Breast epithelium (tissue), 4 donors: ENCODE measurements at places on chromosomes 16 and 17. TPM values are rescaled to one million over a fixed set of nuclear protein-coding genes. Genes with fewer than 3 reads are reported as not detected.

Gene TMEM204
- 34.1 TPM for total RNA-seq

GRCh38 chr17:38710985-38711384 is 5.9 kb downstream of the MLLT6 start:
- H3K4me1 ChIP-seq: no peaks in the 10 kb centered on the region
- H3K4me3 ChIP-seq: no peak overlapping the region
- no peak overlapping the region for H3K27ac ChIP-seq
- no peak for DNase-seq
- H3K27me3 ChIP-seq: no peaks in the 10 kb centered on the region

Gene KRT33A
- not detected for total RNA-seq

Gene RAB37
- total RNA-seq: 2.1 TPM

GRCh38 chr17:149231-149630 is 11.9 kb downstream of the SCGB1C2 start:
- no peaks in the 10 kb centered on the region for H3K27me3 ChIP-seq
- no peak overlapping the region for H3K27ac ChIP-seq
- H3K36me3 ChIP-seq: no peaks in the 10 kb centered on the region
- no peaks in the 10 kb centered on the region for H3K4me1 ChIP-seq
- DNase-seq: no peak

GRCh38 chr16:26731729-26732128 is 335.0 kb upstream of the C16orf82 start:
- no peaks in the 10 kb centered on the region for H3K27me3 ChIP-seq
- DNase-seq: no peak
- H3K36me3 ChIP-seq: no peaks in the 10 kb centered on the region
- H3K4me3 ChIP-seq: no peak overlapping the region
- no peaks in the 10 kb centered on the region for H3K4me1 ChIP-seq
- no peak overlapping the region for H3K27ac ChIP-seq

DNA sequence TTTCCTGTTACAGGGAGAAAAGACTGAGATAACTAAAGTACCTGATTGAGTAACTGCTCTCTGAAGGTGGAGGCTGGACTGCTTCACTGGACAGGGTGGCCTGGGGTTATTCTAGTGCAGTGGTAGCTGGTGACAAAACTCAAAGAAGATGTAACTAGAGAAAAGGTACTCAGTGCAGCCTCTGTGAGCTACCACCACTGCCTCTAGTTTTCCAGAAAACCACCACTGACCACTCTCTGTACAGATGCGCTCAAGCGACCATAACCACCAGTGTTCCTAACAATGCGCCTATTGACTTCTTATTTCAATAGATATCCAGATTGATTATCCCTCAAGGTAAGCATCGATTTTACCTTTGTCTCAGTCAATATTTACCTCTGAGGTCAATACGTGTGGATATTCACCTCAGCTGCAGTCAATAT is 492.2 kb downstream of the WWOX start:
- no peak overlapping the region for H3K4me3 ChIP-seq
- no peaks in the 10 kb centered on the region for H3K4me1 ChIP-seq
- no peaks in the 10 kb centered on the region for H3K27me3 ChIP-seq
- H3K27ac ChIP-seq: no peak overlapping the region

- peak; percentile 75 for DNase-seq
- H3K27me3 ChIP-seq: no peaks in the 10 kb centered on the region
- H3K27ac ChIP-seq: no peak overlapping the region
- no peak overlapping the region for H3K4me3 ChIP-seq
- no peaks in the 10 kb centered on the region for H3K36me3 ChIP-seq
Observed at GRCh38 chr17:81291662-81292061, 3.4 kb downstream of the SLC38A10 start.

GRCh38 chr17:60325730-60326524 is 66.0 kb downstream of the USP32 start:
- H3K36me3 ChIP-seq: no peaks in the 10 kb centered on the region
- DNase-seq: no peak
- H3K27ac ChIP-seq: no peak overlapping the region
- H3K4me3 ChIP-seq: no peak overlapping the region
- H3K4me1 ChIP-seq: no peaks in the 10 kb centered on the region

DNA sequence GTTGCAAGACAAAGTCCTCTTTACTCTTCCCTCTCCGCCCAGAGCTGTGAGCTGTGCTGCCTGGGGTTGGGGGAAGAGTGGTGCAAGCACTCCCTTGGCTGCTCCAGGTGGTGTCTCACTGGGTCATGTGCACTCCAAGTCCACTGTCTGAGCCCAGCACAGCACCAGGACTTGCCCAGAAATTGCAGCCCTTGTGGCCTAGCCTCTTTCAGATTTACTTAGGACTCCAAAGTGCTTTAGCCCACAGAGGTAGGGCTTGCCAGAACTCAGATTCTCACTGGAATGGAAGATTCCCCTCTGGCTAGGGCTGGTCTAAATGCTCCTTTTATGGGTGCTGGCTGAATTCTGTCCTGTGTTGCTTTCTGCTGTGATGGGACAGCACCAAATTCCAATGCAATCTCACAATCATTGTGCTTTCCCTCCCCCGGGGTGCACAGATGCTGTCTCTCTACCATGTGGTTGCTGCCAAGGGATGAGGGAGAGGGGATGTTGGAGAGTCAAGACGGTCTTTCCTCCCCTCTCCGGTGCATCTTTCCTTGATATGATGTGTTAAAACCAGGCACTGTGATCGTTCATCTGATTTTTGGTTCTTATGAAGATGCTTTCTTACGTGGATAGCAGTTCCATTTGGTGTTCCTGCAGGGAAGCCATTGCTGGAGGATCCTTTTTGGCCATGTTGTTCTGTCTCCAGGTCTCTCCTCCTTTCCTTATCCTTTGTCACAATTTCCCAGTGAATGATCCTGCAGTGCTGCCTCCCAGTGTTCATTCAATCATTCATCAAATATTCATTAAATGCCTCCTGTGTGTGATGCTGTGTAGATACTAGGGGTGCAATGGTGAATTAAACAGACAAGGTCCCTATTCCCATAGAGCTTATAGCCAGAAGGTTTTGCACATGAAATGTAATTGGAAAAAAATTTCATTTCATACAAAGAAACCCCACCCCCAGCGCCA is 216.3 kb downstream of the SPECC1 start:
- no peaks in the 10 kb centered on the region for H3K36me3 ChIP-seq
- no peak overlapping the region for H3K4me3 ChIP-seq
- DNase-seq: no peak
- no peaks in the 10 kb centered on the region for H3K4me1 ChIP-seq
- H3K27me3 ChIP-seq: no peaks in the 10 kb centered on the region

DNA sequence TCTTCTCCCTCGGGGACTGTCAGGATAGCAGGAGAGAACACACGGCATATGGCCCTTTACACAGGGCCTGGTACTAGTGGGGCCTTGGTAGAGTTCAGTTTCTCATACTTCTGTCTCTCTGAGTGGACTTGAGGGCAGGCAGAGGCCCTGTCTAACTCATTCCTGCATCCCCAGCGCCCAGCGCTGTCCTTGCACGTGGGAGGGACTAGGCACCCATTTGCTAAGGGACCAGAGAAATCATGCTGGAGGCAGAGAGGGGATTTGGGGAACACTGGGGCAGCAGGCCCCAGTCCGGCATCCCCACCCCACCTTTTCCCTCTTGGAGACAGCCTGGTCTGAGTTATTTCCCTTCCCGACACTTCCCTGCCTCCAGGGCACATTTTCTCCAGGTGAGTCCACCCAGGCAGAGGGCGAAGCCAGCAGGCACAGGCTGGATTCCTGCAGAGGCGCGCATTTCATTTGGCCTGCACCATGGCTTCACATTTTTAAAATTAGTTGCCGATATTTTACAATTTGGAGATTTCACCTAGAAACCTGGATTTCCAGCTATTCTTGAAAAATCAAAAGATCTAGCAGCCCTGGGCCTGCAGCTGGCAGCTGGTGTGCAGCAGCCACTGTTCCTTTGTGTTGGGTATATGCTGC is 9.7 kb upstream of the NKD1 start:
- no peaks in the 10 kb centered on the region for H3K27me3 ChIP-seq
- H3K36me3 ChIP-seq: no peaks in the 10 kb centered on the region
- H3K27ac ChIP-seq: no peak overlapping the region
- no peak overlapping the region for H3K4me3 ChIP-seq
